AG04449 (cell line): ENCODE measurements at places on chromosomes 3 and 15.

- DNase-seq: no peak
Measured at GRCh38 chr3:42864321-42864950, 11.2 kb downstream of the CYP8B1 start.

- no peak for DNase-seq
Measured at GRCh38 chr3:42898896-42899675, 6.9 kb upstream of the ZNF662 start.

- no peak for DNase-seq
Measured at GRCh38 chr15:55277116-55277564, 12.5 kb downstream of the RAB27A start.

DNA sequence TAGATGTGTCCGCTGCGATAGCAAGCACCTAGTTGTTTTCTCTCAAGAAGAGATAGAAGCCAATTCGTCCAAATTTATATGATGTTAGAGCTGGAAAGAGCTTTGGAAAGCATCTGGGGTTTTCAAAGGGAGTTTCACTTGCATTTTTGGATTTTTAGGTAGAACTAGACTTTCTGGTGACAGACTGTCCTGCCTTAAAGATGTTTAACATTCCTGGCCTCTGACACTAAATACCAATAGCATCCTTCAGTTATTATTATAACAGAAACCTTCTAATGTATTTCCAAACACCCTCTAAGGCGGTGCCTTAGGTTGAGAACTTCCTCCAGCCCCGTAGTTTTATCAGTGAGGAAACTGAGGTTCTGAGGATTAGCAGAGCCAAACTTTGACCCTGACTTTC is 305.3 kb downstream of the SATB1 start:
- no peak for DNase-seq

DNA sequence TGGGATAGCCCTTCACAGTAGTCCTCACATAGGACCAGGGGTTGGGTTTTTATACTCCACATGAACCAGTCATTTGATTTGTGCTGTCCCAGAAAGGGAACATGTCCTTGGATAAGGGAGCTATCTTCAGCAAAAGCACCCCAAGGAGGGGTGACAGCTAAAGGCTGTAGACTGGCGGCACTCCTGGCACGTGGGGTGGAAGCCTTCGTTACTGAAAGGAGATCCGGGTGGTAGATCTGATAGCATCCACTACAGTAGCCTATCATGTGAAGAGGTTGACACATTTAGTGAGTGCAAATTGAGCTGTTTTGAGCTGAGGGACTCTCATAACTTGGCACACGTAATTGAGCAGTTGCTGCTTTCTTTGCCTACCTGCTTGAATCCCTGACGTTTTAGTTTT is 588.8 kb upstream of the GOLIM4 start:
- DNase-seq: no peak

DNA sequence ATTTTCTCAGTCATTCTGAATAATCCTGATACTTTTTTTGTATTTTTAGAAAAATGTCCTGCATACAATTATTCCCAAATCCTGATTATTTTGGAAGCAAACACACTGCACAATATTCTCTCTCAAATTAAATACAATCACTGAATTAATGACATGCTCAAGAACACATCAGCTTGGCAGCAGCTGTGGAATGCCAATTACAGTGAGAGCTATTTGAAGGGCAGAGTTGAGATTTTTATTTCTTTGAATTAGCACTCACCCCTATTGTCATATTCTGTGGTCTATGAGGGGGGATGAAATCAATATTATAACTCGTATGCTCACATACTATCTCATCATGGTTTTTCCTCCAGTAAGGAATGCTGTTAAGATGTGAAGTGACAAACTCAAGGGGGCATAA is 312.2 kb downstream of the CNTN3 start:
- DNase-seq: no peak

DNA sequence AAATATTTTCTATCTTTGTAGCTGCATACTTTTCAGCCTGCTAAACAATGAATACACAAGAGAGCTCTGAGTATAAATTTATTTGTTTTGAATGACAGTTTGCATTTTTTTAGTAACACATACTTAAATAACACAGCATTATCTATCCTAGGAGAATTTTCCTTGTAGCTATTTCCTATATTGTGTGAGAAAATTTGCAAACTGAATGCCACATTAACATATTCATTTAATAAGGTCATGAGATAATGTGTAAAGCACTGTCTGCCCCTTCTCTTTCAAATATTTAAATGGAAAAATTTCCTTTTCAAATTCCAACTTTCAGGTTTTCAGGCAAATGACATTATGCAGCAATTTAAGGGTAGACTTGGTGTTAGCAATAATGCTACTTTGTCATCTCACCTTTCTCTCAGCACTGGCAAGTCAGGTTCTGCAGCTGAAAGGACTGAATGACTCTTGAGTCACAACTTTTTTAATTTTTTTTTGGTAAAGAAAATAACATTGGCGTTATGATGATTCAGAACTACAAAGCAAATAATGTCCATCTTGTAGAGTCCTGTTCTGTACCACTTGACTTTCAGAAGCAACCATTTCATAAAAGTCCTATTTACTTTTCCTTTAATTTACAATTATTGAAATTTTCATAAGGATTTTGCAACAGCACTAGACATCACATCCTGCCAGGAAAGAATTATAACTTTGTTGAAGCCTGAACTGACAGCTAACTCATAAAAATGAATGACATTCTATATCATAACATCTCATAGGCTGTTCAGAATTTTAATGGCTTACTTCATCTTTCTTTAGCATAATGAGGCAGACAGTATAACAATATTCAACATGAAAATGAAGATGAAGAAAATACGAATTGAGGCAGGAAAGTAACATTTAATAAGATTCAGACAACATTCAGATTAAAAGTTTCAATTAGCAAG is 681.6 kb upstream of the SEMA6D start:
- no peak for DNase-seq

DNA sequence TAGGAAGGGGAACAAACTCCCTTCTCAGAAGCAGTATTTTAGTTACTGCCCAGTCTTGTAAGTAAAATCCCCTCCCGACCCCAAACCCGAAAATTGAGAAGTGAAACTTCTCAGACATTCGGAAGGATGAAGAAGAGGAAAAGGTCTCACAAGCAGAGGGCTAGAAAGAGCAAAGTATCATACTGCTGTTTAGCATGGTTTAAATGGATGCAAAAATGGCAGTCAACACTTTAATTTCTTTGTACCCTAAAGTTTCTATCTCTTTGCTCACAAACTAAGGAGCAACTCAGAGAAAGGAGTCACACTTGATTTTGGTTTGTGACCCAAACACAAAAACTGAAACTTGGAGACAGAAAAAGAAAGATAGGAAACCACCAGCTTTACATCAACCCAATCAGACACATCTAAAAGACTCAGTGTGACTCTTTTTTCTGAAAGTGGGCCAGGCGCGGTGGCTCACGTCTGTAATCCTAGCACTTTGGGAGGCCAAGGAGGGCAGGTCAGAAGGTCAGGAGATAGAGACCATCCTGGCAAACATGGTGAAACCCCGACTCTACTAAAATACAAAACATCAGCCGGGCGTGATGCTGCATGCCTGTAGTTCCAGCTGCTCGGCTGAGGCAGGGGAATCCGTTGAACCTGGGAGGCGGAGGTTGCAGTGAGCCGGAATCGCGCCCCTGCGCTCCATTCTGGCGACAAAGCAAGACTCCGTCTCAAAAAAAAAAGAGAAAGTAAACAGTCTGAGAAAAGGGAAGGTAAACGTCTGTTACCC is 63.2 kb upstream of the ATP11B start:
- DNase-seq: no peak

DNA sequence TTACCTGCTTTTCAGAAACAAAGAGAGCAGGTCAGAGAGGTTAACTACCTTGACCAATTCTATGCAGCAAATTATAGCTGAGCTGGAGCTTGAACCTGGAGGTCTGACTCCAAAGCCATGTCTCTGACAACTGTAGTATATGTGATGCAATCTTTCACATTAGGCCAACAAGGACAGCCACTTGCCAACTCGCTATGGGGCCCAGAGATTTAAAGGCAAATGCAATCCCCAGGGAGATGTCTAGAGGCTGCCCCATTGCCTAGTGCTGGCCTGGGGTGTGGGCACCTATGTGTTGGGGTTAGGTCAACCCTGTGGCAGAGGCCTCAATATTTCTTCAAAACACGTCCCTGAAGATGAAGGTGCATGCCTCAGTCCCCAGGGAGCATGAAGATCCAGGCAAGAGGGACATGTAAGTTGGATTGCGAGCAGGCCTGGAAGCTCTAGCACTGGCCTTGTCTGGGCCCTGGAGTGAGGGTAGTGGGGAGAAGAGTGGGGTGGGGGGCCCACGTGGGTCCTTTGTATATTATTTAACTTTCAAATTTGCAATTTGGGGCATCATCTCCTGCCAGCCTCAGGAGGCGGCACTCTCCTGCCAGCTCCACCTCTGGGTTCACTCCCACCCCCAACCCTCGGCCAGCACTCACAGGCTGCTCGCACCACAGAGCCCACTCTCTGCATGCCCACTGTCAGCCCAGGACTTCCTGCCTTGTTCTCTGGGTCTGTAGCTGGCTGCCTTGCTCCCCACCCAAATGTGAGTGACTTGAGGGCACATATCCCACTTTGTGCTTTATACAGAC is 64.3 kb downstream of the SLC12A8 start:
- DNase-seq: no peak

DNA sequence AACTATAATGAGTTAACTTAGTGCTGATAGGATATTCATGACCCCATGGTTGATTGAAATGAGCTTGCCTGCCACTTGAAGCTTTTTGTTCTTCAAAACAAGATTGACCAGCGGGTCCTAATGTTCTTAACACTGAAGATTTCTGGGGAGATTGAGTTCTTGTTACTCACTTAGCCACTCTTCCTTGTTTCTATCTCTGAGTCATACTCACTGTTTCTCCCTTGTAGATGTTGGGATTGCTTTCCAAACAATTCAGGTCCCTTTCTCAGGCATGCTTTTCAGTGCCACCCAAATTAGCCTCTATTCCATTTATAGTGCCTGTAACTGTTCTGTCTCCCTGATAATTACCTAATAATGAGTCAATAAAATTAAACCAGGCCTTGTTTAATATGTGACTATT is 517.0 kb downstream of the SQOR start:
- DNase-seq: no peak

DNA sequence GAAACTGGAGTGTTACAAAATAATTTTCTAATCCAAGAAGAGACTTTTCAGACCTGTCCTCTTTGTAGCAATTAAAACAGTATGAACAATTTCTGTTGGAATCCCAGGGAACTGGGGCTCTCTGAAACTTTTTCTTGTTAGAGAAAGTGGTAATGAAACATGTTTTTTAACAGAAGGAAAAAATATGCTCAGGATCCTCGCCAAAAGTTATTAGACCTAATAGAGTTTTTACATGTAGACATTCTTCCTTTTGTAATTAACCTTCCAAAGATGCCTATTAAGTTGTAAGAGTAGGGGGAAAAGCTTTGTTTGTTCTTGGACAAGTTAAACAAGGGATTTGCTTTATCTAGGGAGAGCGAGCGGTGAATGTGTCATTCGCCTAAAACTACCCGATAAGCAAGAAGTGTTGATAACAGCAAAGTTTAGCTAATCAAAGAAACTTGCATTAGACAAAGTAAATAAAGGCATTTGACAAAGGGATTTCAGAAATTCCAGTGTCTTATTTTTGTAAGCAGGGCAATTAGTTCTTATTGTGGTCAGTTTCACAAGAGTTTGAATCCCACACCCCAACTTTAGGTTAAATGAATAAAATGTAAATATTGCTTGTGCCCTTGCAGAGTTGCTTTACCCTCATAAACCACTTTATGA is 2.3 kb downstream of the RARB start:
- no peak for DNase-seq

GRCh38 chr3:151798466-151798865 is 15.4 kb upstream of the AADAC start:
- no peak for DNase-seq

GRCh38 chr15:80003171-80003570 is 32.2 kb upstream of the BCL2A1 start:
- no peak for DNase-seq

- no peak for DNase-seq
Measured at GRCh38 chr15:88179562-88179961, 77.0 kb downstream of the NTRK3 start.

DNA sequence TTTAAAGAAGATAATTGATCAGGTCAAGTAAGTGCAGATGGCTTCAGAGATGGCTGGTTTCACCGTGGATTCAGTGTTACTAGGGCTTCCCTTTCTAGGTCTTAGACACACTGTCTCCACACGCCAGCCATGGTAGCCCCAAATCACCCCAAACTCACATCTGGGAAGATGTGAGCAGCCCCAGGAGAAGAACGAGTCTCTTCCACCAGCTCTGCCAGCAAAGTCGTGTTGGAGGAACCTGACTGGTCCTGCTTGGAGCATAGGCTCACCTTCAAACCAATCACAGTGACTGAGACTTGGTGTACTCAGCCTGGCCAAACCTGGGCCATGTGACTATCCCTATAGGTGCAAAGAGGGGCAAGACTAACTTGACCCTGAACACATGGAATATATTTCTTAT is 296.7 kb downstream of the RPLP1 start:
- no peak for DNase-seq

- no peak for DNase-seq
Measured at GRCh38 chr3:23931597-23931996, 13.5 kb upstream of the NR1D2 start.

GRCh38 chr3:49865198-49865784 is 4.4 kb downstream of the CAMKV start:
- DNase-seq: no peak

- DNase-seq: no peak
Measured at GRCh38 chr3:50551681-50552435, 15.7 kb downstream of the C3orf18 start.

- DNase-seq: no peak
Measured at GRCh38 chr3:129343643-129344360, 65.1 kb downstream of the HMCES start.

DNA sequence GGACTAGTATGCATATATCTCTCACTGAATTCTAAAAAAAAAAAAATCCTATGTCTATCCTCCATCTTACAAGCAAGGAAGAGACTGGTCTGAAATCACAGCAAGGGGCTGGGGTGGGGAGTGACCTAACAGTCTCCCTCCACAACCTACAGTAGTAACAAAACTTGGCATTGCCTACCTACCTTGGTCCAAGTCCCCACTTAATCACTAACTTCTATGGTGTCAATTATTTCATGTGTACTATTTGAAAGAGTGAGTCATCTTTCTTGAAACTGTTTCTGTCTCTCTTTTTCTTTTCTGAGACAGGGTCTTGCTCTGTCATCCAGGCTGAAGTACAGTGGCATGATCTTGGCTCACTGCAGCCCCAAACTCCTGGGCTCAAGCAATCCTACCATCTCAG is 36.8 kb downstream of the CHAC1 start:
- DNase-seq: no peak

- no peak for DNase-seq
Measured at GRCh38 chr3:101141135-101141534, 147.9 kb upstream of the ABI3BP start.
